ENCODE measurements at places on chromosomes 1 and 21.

DNA sequence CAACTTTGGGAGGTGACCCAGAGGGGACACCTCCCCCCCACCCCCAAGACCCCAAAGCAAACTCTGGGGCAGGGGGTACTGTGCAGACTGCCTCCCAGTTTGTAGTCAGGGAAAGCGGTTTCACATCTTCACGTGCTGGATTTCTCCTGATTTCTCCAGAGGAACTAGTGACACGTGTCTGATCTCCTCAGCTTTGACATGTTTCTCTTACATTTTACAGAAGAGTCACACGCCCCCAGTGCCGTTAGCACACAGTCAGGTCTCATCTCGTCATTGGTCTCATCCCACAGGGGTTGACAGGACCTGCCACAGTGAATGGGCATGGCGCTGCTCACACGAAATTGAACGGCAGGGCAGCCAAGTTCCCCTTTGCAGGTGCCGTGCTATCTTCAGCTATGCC, 11.8 kb downstream of the PDPN start:
- DNase-seq = no peak
- peaks cover 29% of the 10 kb centered on the region for H3K27me3 ChIP-seq
- H3K4me3 ChIP-seq = no peak overlapping the region

GRCh38 chr1:54017979-54018378, at the start of gene LDLRAD1:
LDLRAD1 (minus strand) TSS chr1:54018186; CDS start chr1:54018112, 74 bp downstream.
- H3K4me1 ChIP-seq = no peaks in the 10 kb centered on the region
- no peaks in the 10 kb centered on the region for H3K36me3 ChIP-seq
- no peak within 1 kb of the TSS for H3K27ac ChIP-seq
- H3K4me3 ChIP-seq = no peak within 1 kb of the TSS
- no peak for DNase-seq

GRCh38 chr1:230237009-230237370, 170.0 kb downstream of the GALNT2 start:
- no peak overlapping the region for H3K4me3 ChIP-seq
- no peaks in the 10 kb centered on the region for H3K27me3 ChIP-seq
- H3K36me3 ChIP-seq = peaks cover 12% of the 10 kb centered on the region
- DNase-seq = no peak
- peaks cover 12% of the 10 kb centered on the region for H3K4me1 ChIP-seq

DNA sequence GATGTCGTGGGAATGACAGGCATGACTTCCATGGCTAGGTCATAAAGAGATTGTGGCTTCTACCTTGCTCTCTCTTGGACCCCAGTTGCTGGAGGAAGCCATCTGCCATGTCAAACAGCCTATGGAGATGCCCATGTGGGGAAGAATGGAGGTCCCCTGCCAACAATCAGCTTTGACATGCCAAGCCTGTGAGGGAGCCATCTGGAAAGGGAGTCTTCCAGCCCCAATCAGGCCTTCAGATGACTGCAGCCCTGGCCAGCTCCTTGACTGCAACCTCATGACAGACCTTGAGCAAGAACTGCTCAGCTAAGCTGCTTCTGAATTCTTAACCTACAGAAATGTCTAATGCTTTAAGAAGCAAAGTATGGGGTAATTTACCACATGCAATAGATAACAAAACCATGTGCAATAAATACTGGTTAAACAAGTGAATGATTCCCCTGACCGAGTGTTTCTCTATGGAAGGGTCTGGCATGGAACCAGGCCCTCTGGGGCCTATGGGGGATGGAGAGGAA, 187.1 kb downstream of the HIVEP3 start:
- H3K27ac ChIP-seq = no peak overlapping the region
- H3K36me3 ChIP-seq = no peaks in the 10 kb centered on the region
- no peaks in the 10 kb centered on the region for H3K27me3 ChIP-seq
- no peak overlapping the region for H3K4me3 ChIP-seq
- H3K4me1 ChIP-seq = peaks cover 64% of the 10 kb centered on the region
- no peak for DNase-seq

GRCh38 chr1:214363386-214363785, 82.4 kb downstream of the SMYD2 start:
- peaks cover 34% of the 10 kb centered on the region for H3K27me3 ChIP-seq
- no peak for DNase-seq
- H3K4me3 ChIP-seq = no peak overlapping the region
- no peaks in the 10 kb centered on the region for H3K36me3 ChIP-seq
- H3K4me1 ChIP-seq = peaks cover 5% of the 10 kb centered on the region

- H3K4me1 ChIP-seq = no peaks in the 10 kb centered on the region
- no peak overlapping the region for H3K27ac ChIP-seq
- H3K4me3 ChIP-seq = no peak overlapping the region
- H3K27me3 ChIP-seq = no peaks in the 10 kb centered on the region
- no peak for DNase-seq
Observed at GRCh38 chr1:30661311-30661710, 62.1 kb downstream of the MATN1 start.

- no peak overlapping the region for H3K27ac ChIP-seq
- no peak for DNase-seq
- H3K4me3 ChIP-seq = no peak overlapping the region
- no peaks in the 10 kb centered on the region for H3K36me3 ChIP-seq
Observed at GRCh38 chr1:56788102-56788501, 31.1 kb downstream of the FYB2 start.

- H3K4me3 ChIP-seq = no peak overlapping the region
- H3K27me3 ChIP-seq = peaks cover 21% of the 10 kb centered on the region
- H3K27ac ChIP-seq = no peak overlapping the region
- DNase-seq = no peak
- H3K4me1 ChIP-seq = no peaks in the 10 kb centered on the region
- H3K36me3 ChIP-seq = no peaks in the 10 kb centered on the region
Observed at GRCh38 chr1:230572121-230573105, 69.9 kb upstream of the COG2 start.

DNA sequence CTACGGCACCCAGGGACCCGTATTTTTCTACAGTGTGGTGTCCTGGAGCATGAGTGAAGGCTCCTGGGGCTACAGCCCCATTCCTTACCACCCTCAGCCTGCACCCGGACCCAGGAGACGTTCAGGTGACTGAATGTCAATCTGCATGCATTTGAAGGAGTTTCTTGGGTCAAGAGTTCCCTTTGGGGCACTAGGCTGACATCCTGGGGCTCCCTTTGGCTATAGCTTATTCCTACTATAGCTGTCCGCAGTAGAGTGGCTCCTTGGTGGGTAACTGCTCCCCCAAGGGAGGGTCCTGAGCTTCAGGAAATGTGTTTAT, 19.9 kb upstream of the LRRN2 start:
- no peak overlapping the region for H3K27ac ChIP-seq
- H3K4me1 ChIP-seq = no peaks in the 10 kb centered on the region
- no peaks in the 10 kb centered on the region for H3K36me3 ChIP-seq
- DNase-seq = no peak
- peaks cover 5% of the 10 kb centered on the region for H3K27me3 ChIP-seq

DNA sequence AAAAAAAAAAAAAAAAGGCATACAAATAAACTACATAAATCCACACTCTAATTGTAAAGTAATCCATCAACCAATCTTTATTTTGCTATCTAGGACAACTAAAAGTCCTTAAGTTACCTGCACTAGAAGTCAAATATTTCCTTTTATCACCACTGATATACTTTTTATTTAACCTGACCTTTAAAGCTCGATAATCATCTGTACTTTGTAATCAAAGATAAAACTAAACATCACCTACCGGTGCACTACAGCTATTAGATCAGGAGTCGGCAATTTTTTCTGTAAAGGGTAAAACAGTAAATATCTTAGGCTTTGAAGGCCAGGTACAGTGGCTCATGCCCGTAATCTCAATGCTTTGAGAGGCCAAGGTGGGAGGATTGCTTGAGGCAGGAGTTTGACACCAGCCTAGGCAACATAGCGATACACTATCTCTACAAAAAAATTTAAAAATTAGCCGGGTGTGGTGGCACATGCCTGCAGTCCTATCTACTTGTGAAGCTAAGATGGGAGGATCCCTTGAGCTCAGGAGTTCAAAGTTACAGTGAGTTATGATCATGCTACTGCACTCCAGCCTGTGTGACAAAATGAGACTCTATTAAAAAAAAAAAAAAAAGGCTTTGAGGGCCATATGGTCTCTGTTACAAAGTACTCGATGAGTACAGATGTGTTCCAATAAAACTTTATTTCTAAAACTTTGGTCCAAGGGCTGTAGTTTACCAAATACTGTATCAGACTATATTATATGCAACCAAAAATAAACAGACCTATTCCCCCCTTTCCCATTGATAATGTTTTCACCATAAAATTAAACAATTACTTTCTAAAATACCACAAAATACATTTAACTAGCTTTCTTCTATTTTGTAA, 47.1 kb downstream of the TESK2 start:
- no peaks in the 10 kb centered on the region for H3K36me3 ChIP-seq
- no peak overlapping the region for H3K4me3 ChIP-seq
- H3K27ac ChIP-seq = no peak overlapping the region
- no peak for DNase-seq

All from natural killer cell treated with Interleukin-12 subunit alpha and Interleukin-12 subunit beta and Interleukin-15 and Interleukin-18, amount 100 ng/mL, for 72 hours (primary cell).